ENCODE measurements at places on chromosomes 5 and 9.

DNA sequence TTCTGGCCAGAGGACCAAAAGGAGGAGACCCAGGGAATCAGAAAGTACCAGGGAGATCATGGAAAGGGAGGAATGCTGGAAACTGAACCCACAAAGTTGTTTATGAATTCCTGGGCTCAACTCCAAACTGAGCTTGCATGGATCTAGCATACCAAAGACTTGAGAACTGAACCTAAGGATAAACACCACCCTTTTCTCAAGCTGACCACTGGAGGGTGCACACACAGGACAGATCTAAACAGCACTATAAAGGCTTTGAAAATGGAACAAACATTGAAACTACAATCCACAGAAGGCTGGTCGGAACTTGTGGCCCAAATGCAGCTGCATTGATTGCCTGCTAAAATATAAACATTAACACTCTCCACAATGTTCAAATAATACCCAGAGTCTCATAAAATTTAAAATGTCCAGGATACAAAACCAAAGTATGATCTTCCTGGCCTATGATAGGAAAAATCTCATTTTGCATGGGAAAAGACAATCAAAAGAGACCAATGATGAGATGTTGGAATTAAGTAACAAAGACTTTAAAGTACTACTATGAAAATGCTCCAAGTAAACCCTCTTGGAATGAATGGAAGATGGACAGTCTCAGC is 15.6 kb upstream of the IRF1 start:
- H3K4me3 ChIP-seq, result no peak overlapping the region
- H3K4me1 ChIP-seq, result peaks cover 4% of the 10 kb centered on the region
- no peak for DNase-seq
- H3K27ac ChIP-seq, result no peak overlapping the region
- H3K27me3 ChIP-seq, result peaks cover 16% of the 10 kb centered on the region

GRCh38 chr5:90598293-90598692 is 39.7 kb downstream of the ADGRV1 start:
- H3K36me3 ChIP-seq, result no peaks in the 10 kb centered on the region
- no peak overlapping the region for H3K4me3 ChIP-seq
- DNase-seq, result no peak
- peaks cover 14% of the 10 kb centered on the region for H3K27me3 ChIP-seq

- no peak overlapping the region for H3K4me3 ChIP-seq
- no peak for DNase-seq
- H3K36me3 ChIP-seq, result no peaks in the 10 kb centered on the region
- H3K4me1 ChIP-seq, result no peaks in the 10 kb centered on the region
- H3K27me3 ChIP-seq, result no peaks in the 10 kb centered on the region
These were observed 21.0 kb upstream of the PTPRD start for GRCh38 chr9:10633785-10634184.

- H3K4me3 ChIP-seq, result no peak overlapping the region
- no peak for DNase-seq
- peaks cover 4% of the 10 kb centered on the region for H3K36me3 ChIP-seq
- H3K27ac ChIP-seq, result no peak overlapping the region
- H3K4me1 ChIP-seq, result peaks cover 2% of the 10 kb centered on the region
These were observed 51.2 kb downstream of the FXN start for GRCh38 chr9:69086769-69087168.

- no peak overlapping the region for H3K4me3 ChIP-seq
- H3K27me3 ChIP-seq, result no peaks in the 10 kb centered on the region
- H3K27ac ChIP-seq, result no peak overlapping the region
- no peaks in the 10 kb centered on the region for H3K4me1 ChIP-seq
- H3K36me3 ChIP-seq, result no peaks in the 10 kb centered on the region
- no peak for DNase-seq
These were observed 458.7 kb downstream of the CDH9 start for GRCh38 chr5:26579712-26580111.

DNA sequence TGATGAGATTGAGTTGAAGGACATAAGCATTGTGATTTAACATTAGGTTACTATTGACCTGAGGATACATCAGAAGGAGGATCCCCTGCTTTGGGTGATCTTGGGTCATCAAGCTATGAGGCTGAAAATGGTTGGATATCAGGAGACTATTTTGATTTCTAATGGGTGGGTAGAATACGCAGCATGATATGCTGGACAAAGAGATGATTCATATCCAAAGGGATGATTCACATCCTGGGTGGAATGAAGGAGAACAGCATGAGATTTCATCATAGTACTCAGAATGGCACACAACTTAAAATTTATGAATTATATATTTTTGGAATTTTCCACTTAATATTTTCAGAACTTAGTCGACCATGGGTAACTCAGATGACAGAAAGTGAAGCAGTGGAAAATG is 1759.5 kb upstream of the C9orf72 start:
- no peak for DNase-seq
- no peaks in the 10 kb centered on the region for H3K4me1 ChIP-seq
- H3K27ac ChIP-seq, result no peak overlapping the region
- H3K36me3 ChIP-seq, result no peaks in the 10 kb centered on the region

- H3K27me3 ChIP-seq, result peaks cover 58% of the 10 kb centered on the region
- peaks cover 28% of the 10 kb centered on the region for H3K4me1 ChIP-seq
- DNase-seq, result no peak
- peak overlapping the region; percentile 88 for H3K4me3 ChIP-seq
These were observed 782 bp upstream of the CDC20B start for GRCh38 chr5:55173687-55174230.

DNA sequence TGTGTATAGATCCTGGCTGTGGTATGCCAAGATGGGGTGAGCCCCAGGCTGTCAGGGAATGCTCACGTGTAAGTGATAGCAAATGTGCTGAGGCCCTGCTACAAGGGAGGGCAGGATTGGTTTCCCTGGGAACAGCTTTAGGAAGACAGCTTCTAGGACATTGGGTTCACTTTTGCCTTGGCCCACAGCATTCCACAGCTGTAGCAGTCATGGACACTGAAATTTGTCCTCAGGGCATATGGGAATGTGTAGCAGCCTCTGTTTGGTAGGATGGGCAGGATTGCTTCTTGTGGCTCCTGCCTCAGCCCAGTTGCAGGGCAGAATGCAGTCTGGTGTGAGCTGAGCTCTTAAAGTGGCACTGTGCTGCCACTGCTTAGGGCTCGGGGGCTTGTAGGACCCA is 1061.7 kb upstream of the WWC1 start:
- H3K27ac ChIP-seq, result no peak overlapping the region
- H3K4me1 ChIP-seq, result no peaks in the 10 kb centered on the region
- no peaks in the 10 kb centered on the region for H3K27me3 ChIP-seq

DNA sequence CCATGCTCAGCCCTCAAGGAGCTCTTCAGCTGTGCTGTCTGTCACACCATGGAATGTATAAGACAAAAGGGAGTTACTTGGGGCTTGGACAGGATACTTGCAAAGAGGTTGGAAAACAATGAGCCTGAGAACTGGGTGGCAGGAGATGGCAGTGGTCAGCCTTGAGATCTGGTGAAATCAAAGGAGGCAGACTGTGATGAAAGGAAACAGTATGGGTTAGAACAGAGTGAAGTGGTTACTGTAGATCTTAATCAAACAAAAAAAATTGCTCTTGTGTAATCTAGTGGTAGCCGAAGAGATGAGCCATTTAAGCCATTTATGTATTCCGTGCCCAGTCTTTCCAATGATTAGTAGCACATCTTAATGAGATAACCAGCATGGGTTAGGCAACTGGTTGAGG is 142.2 kb downstream of the SV2C start:
- H3K27me3 ChIP-seq, result peaks cover 20% of the 10 kb centered on the region
- no peak overlapping the region for H3K4me3 ChIP-seq
- H3K27ac ChIP-seq, result no peak overlapping the region

- H3K36me3 ChIP-seq, result no peaks in the 10 kb centered on the region
- peak overlapping the region; percentile 91 for H3K27ac ChIP-seq
- peak overlapping the region; percentile 95 for H3K4me3 ChIP-seq
- peak; percentile 23 for DNase-seq
These were observed 1.3 kb downstream of the GADD45G start for GRCh38 chr9:89606049-89606623.
